ENCODE measurements at places on chromosomes 2 and 18. TPM values are rescaled to one million over a fixed set of nuclear protein-coding genes. Genes with fewer than 3 reads are reported as not detected.

The DIPK1C gene
- total RNA-seq: 0.13 TPM

The LRRC30 gene
- total RNA-seq: not detected

The PPP1R7 gene
- 60.4 TPM for total RNA-seq

The CLEC4F gene
- total RNA-seq: not detected

The TBR1 gene
- total RNA-seq: not detected

The TEKT4 gene
- not detected for total RNA-seq

The TRPM8 gene
- not detected for total RNA-seq

The ATOH8 gene
- total RNA-seq: not detected

The SEMA4C gene
- 38.6 TPM for total RNA-seq

The SIX3 gene
- total RNA-seq: not detected

The CIB4 gene
- total RNA-seq: not detected

GRCh38 chr2:197113275-197113711, 186.8 kb upstream of the PGAP1 start:
- DNase-seq: no peak

DNA sequence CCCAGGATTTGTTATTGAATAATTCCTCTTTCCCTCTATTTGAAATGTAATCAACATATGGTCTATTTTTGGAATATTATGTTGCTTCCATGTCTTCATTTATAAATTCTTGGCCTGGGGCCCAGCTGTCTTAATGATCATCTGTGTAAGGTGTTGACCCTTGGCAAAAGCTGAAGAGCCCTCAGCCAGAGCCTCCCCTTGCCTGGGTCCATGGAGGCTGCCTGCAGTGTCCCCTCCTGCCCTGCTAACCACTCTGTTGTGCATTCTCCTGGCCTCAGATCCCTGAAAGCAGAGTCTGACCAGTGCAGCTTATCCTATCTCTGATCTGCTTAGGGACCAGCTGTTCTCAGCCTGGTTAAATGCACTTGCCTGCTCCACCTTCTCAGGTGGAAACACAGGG, 226.1 kb upstream of the APCDD1 start:
- no peak for DNase-seq

DNA sequence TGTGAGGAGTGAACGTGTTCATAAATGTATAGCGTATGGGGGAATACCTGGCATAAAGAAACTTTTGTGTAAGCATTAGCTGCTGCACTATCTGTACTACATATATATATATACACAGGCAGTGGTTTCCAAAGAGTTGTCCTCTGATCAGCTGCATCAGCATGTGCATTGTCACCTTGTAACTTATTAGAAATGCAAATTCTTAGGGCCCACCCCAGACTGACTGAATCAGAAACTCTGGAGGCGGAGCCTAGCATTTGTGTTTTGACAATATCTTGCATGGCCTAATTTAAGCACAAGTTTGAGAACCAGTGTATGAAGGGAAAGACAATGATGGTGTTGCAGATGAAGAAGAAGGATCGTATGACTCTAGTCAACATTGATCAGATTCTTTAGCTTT, 299.5 kb downstream of the CCDC102B start:
- no peak for DNase-seq

DNA sequence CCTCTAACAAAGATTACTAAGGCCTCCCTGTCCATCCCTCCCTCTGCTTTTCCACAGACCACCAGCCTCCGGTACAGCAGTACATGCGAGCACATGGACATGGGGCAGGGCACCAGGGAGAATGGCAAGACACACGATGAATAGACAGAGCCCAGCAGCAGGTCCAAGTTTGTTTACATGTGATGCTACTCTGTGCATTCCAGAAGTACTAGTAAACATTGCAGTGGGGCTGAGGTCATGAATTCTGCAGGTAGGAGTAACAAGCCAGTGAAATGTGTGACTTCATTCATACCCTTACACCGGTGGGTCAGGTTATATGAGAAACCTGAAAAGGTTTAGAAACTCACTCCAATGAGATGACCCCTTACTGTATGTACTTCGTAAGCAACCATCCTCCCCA, 205.7 kb downstream of the BCL11A start:
- no peak for DNase-seq

DNA sequence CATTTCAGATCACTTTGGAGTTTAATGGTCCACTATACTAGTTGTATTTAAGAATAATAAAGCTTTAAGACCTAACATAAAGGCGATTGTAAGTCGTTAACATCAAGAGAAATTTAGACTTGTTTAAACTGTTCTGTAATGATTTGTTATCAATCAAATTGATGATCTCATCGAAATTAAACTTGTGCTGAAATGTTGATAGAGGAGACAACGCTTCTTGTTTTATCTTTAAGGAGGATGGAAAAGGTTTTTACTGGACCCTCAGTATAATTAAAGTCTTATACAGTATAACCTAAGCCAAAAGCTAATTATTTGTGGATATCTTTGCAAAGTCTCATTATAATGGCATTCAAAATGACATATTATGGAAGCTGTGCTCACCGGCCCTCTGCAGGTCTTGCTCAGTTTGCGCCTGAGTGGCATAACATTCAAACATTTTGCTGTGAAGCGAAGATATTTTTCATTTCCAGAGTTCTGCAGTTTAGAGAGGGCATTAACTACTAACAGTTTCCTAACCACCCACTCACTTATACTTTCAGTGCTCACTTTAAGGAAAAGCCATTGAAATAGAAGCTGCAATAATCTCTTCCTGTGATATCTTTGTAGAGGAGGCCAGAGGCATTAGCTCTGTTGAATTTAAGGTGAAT, 1.4 kb upstream of the SERTAD2 start:
- peak; percentile 36 for DNase-seq

DNA sequence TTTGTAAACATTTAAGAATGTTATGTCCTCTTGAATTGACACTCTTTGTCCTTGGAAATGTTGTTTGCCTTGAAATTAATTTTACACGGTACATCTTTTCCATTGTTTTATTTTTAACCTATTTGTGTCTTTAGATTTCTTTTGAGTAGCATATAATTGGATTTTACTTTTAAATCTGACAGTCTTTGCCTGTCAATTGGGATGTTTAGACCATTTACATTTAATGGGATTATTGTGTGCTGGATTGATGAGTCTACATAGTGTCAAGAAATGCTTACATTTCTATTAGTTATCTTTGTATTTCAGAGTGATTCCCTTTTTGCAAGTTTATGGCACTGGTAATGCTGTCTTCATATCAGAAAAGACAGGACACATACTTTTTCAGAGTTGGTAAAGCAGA, 61.5 kb downstream of the BABAM2 start:
- DNase-seq: no peak

- no peak for DNase-seq
These were observed 86.0 kb downstream of the ABCA12 start for GRCh38 chr2:215052404-215052803.

- no peak for DNase-seq
These were observed 683.2 kb downstream of the SATB2 start for GRCh38 chr2:198774576-198774975.

GRCh38 chr2:25421289-25421688, 79.6 kb upstream of the DNMT3A start:
- DNase-seq: no peak

DNA sequence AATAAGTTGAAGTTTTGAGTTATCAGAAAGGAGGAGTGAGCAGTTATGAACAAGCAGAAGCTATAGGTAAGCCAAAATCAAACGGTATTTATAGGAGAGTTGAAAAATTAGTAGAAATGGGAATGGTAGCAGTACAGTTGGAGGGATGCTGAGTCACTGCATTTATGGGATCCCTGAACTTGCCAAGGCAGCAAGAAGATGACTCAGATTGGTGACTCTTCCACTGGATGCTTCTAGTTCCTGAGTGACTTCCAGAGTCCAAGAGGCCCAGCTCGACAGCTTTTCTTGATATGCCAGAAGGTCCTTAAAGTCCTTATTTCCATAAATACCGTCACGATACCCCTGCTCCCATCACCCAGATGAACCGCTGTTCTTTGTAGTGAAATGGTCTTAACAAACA, 31.1 kb upstream of the ACTR3 start:
- no peak for DNase-seq

DNA sequence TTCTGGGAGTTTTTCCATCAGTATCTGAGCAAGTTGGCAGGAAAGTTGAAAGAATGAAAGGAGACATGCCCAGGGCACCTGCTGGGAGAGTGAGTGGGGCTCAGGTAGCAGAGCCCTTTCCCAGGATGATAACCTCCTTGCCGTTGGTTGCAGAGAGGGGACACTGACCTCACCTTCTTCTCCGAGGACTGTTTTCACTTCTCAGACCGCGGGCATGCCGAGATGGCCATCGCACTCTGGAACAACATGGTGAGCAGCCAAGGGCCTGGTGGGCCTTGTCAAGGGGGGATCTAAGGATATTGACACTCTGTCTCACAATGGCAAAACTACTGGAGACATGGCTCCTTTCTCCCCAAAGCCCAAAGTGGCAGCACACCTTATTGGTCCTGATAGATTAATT, 118.8 kb upstream of the PPP1CB start:
- DNase-seq: no peak

- no peak for DNase-seq
These were observed 18.2 kb upstream of the SEH1L start for GRCh38 chr18:12929477-12930083.

GRCh38 chr18:25422230-25422629, 70.3 kb upstream of the ZNF521 start:
- no peak for DNase-seq

DNA sequence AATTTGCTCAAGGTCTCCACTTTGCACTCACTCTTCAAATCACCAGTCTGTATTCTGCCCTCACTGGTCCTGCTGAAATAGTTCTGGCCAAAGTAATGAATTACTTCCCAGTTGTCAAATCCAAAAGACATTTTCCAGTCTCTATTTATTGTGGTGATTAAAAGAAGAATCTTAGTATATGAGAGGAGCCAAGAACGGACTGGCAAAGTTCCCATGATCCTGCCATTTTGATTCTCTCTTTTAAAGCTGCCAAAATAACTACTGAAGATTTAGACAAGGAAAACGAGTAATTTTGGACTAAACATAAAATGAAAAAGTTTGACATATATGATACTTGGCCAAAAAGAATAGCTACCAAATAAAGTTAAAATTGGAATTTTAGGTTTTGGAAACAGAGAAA, 12.0 kb downstream of the THSD7B start:
- DNase-seq: no peak

- DNase-seq: no peak
These were observed 64.3 kb upstream of the RBBP8 start for GRCh38 chr18:22868831-22869230.

- no peak for DNase-seq
These were observed 390.7 kb downstream of the TMEM182 start for GRCh38 chr2:103152556-103152955.

- DNase-seq: no peak
These were observed 1597.9 kb upstream of the ACVR2A start for GRCh38 chr2:146246736-146247523.

GRCh38 chr2:174779361-174779928, 15.2 kb upstream of the CHRNA1 start:
- DNase-seq: no peak

DNA sequence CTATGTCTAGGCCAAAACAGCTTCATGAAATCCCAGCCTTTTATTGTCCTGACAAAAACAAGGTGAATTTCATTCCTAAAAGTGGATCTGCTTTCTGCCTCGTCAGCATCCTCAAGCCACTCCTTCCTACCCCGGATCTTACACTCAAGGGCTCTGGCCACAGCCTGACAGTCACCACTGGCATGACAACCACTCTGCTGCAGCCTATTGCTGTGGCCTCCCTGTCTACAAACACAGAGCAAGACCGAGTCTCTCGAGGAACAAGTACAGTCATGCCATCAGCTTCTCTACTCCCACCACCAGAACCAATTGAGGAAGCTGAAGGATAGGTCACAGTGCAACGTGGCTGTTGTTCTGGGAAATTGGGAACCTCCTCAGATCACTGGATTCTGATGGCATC, 106.1 kb downstream of the ICA1L start:
- no peak for DNase-seq

DNA sequence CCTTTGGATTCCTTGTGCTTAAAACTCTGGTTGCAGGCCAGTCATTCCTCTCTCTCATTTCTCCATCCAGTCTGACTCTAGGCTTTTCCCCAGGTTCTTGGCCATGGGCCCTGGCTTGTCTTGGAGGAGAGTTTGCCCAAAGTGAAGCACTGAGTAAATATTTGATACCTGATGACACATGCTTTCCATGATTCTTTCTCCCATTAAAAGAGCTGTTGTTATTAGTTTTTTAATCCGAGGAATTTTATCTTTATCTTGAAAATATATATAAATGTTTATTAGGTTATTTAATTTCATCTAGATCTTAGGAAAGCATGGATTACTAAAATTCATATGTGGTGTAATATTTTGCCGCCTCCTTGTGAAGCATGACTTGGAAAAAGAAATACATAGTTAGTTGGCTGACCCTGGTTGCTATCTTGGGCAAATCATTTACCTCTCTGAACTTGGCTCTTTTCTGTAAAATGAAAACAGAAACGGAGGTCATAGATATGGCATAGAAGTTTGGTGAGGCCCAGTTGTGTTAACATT, 650.1 kb downstream of the SLC4A3 start:
- DNase-seq: no peak
